H1 (cell line): ENCODE measurements at places on chromosomes 5 and 9. TPM values are rescaled to one million over a fixed set of nuclear protein-coding genes. Genes with fewer than 3 reads are reported as not detected.

DNA sequence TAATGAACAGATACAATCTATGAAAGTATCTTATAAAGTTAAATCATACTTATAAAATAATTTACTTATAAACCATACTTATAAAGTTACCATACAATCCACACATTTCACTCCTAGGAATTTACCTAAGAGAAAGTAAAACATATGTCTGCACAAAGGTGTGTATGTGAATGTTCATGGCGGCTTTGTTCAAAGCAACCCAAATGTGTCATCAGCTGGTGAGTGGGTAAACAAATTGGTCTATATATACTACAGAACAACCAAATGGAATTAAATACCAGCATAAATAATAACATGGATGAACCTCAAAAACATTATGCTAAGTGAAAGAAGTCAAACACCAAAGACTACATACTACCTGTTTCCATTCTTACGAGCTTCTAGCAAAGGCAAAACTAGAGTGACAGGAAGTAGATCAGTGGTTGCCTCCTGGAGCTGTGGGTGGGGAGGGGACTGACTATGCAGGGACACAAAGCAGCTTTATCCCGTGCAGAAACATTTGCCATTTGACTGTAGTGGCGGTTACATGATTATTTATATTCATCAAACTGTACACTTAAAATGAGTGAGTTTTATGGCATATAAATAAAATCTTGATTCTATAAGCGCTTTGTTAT is 10.6 kb downstream of the TRAF1 start:
- no peak for DNase-seq

DNA sequence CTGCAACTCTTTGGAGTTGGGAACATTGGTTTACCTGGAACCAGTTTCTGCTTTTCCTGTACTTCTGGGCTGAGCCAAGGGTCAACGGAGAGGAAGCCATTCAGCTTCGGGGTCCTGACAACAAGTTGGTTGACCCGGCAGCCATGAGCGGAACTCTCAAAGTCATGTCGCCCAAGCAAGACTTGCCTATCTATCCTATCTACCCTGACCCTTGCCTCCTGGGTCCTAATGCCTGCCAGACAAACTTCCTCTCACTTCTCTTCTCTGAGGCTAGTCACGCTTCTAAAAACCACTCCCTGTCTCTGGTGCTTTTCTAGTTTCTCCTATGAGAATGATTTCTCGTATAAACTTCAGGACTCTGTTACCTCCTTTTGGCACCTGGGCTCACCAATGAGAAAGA is 44.7 kb upstream of the CRHBP start:
- no peak for DNase-seq

DNA sequence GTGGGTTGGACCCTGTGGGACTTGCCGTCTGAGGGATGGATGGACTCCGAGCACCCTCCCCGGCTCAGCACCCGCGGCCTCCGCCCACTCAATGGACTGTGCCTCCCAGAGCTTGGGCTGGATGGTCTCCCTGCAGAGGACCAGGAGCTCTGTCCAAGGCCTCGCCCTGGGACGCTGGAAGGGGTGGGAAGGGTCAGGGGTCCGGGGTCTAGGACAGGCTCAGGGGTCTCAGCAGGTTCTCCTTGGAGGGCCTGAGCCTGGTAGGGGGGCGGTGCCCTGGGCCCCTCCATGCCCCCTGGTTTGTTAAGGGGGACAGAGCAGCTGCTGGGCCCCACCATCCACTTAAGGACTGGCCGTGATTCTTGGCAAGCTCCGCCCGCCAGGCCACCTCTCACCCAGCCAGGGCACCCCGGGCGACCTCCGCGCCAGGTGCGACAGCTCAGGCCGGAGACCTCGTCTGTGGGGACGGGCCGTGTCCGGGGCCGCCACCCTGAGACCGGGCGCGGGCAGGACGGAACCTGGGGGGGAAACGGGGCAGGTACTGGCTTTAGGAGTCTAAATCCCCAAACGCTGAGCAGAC is 29.2 kb downstream of the EXOC3 start:
- peak; percentile 48 for DNase-seq

Gene CNTNAP3B
- total RNA-seq, result 2.2 and 2.9 TPM in 2 replicates
